Activated CD8-positive, alpha-beta T cell treated with anti-CD3 and anti-CD28 coated beads, Interleukin-2, amount 10 ng/mL, durations not matched to agents 7 days and 5 days (primary cell): ENCODE measurements at places on chromosomes 11 and 22. TPM values are rescaled to one million over a fixed set of nuclear protein-coding genes. Genes with fewer than 3 reads are reported as not detected.

DNA sequence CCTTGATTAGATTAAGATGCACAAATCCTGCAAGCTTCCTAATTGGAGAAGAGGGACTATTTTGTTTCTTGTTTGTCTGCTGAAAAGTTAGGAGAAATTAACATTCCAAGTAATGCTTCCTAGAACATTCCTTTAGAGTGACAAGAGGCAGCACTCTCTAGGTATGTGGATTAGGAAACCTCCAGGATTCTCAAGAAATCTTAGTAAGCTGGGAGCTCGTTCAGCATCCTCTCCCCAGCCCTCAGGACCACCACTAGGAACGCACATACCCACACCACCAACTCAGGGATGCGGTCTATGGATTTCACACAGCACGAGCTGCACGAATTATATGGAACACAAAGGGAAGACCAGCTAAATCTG lies 52.9 kb downstream of the NCAPD3 start:
- H3K36me3 ChIP-seq: peaks cover 76% of the 10 kb centered on the region
- H3K4me3 ChIP-seq: no peak overlapping the region
- H3K27me3 ChIP-seq: no peaks in the 10 kb centered on the region
- no peak for DNase-seq

DNA sequence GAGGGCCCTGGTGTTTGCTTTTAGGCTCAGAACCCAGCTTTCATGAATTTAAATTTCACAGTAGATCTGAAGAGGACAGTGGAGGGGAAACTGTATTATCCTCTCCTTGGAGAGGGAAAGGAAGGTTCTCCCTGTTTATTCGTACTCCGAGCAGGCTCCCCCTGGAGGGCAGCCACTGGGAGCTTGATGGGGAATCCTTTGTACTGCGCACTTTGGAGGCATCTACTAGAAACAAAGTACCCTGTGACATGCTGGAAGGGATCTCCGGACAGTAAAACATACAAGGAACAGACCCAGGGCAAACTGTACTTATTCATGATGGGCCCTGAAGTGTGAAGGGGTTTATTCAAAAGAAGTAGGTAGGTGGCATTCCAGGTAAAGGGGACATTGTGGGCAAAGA lies 27.2 kb downstream of the NAV2 start:
- no peak for DNase-seq
- no peaks in the 10 kb centered on the region for H3K36me3 ChIP-seq
- H3K27me3 ChIP-seq: peaks cover 9% of the 10 kb centered on the region

DNA sequence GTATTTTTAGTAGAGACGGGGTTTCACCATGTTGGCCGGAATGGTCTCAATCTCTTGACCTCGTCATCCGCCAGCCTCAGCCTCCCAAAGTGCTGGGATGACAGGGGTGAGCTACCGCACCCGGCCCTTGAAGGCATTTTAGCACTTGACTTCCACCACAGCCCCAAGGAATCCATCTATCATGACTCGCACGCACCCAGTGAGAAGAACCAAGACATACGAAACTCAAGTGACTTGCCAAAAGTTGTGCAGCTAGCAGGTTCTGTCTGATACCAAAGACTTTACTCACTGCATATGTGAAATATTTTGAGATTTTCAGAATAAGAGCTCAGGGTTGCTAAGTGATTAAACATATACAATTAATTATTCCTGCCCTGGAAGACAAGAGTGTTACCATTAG lies 21.0 kb downstream of the FLI1 start:
- H3K4me1 ChIP-seq: peaks cover 87% of the 10 kb centered on the region
- H3K27ac ChIP-seq: no peak overlapping the region
- no peak for DNase-seq
- no peaks in the 10 kb centered on the region for H3K27me3 ChIP-seq
- peaks cover 64% of the 10 kb centered on the region for H3K36me3 ChIP-seq
- H3K4me3 ChIP-seq: no peak overlapping the region

DNA sequence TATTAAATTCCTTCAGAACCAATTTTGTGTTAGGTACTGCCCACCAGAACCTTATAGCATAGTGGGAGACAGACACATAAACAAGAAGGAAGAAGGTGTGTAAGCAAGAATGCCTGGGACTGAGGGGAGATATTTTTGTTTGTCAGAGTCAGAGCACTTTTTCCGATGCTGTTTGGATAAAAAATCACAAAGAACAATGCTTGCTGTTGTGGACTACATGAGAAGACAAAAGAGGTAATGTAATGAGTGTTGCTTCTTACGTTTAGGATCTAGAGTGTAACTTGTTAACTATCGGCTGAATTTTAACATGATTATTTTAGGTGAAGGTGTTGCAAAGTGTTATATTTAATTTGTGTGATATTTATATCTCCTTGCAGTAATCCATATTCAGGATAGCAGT lies 84.9 kb downstream of the ATM start:
- no peak overlapping the region for H3K27ac ChIP-seq
- peaks cover 53% of the 10 kb centered on the region for H3K36me3 ChIP-seq
- H3K4me1 ChIP-seq: no peaks in the 10 kb centered on the region
- no peak overlapping the region for H3K4me3 ChIP-seq

The PRR33 gene
- not detected for total RNA-seq

DNA sequence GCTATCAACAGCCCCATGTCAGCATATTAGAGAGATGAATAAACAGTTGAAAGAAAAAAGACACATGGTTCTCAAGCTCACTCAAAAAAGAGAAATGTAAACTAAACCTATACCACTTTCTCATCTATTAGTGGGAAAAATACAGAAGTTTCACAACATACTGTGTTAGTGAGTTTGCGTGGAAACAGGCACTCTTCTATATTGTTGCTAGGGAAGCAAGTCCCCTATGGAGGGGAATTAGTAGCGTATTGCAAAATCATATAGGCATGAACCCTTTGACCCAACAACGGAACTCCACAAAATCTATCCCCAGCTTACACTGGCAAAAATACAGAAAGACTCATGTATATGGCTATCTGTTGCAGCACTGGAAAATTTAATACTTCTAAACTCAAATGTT lies 14.2 kb upstream of the RFPL2 start:
- no peak overlapping the region for H3K4me3 ChIP-seq
- DNase-seq: no peak
- H3K27me3 ChIP-seq: peaks cover 30% of the 10 kb centered on the region
- H3K36me3 ChIP-seq: no peaks in the 10 kb centered on the region
- no peak overlapping the region for H3K27ac ChIP-seq

DNA sequence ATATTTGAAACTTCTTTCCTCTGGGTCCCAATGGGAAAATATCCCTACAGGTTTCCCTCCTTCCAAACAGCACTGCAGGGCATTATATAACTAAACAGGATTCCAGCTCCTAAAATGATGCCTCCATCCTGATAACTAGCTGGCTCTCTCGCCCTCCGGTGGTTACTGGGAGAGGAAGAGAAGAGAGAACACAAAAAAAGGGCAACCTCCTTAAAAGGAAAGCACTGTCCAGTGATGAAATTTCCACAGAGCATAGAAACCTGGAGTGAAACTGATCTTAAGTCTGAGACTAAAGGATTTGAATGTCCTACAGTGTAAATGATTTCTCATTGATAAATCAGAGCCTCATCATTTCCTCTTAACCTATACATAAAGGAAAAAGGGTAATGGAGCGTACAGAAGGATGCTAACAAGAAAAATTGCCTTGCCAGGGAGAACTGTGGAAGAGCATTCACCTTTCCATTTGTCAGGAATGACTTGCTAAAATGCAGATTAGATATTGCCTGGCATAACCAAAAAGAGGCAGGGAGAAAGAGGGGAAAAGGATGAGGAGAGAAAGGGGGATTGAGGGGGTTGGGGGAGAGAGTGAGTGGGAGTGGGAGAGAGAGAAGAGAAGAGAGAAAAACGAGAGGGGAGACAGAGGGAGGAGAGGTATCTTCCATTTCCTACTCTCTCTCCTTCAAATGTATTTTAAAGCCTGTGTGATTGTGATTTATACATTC lies 121.3 kb downstream of the APOL5 start:
- H3K36me3 ChIP-seq: no peaks in the 10 kb centered on the region
- no peak overlapping the region for H3K4me3 ChIP-seq
- peak; percentile 22 for DNase-seq
- no peak overlapping the region for H3K27ac ChIP-seq

GRCh38 chr11:2787816-2788167 lies 88.0 kb upstream of the KCNQ1OT1 start:
- peaks cover 8% of the 10 kb centered on the region for H3K27me3 ChIP-seq
- no peak for DNase-seq
- H3K4me1 ChIP-seq: peaks cover 2% of the 10 kb centered on the region

DNA sequence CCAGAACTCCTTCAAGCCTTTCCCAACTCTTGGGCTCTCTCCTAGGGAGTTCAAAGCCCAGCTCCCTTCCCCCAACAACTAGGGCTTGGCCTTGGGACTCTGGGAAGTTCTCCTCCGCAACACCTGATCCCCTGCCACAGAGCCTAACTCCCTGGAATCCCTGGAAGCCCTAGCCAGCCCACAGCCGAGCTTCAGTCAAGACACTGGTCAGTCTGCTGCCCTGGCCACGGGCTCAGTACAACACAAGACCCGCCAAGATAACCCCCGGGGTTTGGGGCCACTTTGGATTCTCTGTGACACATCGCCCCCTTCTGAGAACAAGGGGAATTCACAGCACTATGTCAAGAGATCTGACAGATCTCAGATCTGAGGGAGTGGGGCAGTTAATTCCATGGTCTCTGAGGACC lies 58.3 kb downstream of the SLC22A12 start:
- no peaks in the 10 kb centered on the region for H3K36me3 ChIP-seq
- peak; percentile 37 for DNase-seq
- H3K27ac ChIP-seq: no peak overlapping the region
- H3K4me3 ChIP-seq: no peak overlapping the region
- no peaks in the 10 kb centered on the region for H3K4me1 ChIP-seq

- H3K4me1 ChIP-seq: no peaks in the 10 kb centered on the region
- DNase-seq: no peak
- no peak overlapping the region for H3K27ac ChIP-seq
- H3K4me3 ChIP-seq: no peak overlapping the region
These were observed 13.7 kb downstream of the ELF5 start for GRCh38 chr11:34499719-34500500.

The FOSL1 gene
- 3.8 TPM for total RNA-seq

- no peak for DNase-seq
- H3K4me1 ChIP-seq: peaks cover 5% of the 10 kb centered on the region
- H3K4me3 ChIP-seq: no peak overlapping the region
- peaks cover 29% of the 10 kb centered on the region for H3K27me3 ChIP-seq
These were observed 56.8 kb downstream of the C22orf31 start for GRCh38 chr22:29004647-29005371.

- H3K4me1 ChIP-seq: no peaks in the 10 kb centered on the region
- no peaks in the 10 kb centered on the region for H3K36me3 ChIP-seq
- H3K27ac ChIP-seq: no peak overlapping the region
These were observed 39.5 kb upstream of the CUL5 start for GRCh38 chr11:107969219-107969618.

DNA sequence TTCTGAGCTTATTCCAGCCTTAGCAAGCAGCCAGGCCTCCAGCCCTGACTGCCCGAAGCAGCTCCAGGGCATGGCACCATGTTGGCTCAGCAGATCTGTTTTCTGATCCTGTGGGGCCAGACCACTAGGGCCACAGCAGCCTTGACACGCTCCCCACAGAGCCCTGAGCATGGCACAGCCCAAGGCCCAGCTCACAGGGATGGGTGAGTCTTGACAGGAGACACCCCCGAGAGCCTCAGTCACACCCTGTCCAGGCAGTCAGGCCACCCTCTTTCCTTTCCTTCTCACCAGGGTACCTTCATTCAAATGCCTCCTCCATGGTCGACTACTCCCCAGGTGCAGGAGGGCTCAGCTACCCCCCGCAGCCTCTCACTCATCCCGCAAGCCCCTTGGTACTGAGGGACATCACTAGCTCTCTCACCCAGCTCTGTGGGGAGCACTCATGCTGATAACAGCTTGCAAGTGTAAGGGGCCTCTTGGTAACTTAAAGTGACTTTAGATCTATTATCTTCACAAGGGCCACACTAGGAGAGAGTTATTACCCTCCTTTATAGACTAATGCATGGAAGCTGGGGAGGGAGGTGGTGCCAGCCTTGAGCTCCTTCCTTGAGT lies 3.9 kb upstream of the CDC42BPG start:
- H3K27me3 ChIP-seq: no peaks in the 10 kb centered on the region
- H3K4me1 ChIP-seq: peaks cover 73% of the 10 kb centered on the region
- H3K27ac ChIP-seq: peak overlapping the region; percentile 76
- peaks cover 17% of the 10 kb centered on the region for H3K36me3 ChIP-seq
- H3K4me3 ChIP-seq: no peak overlapping the region
- DNase-seq: no peak

The MRGPRX3 gene
- not detected for total RNA-seq

The TMPRSS4 gene
- total RNA-seq: 0.50 TPM

DNA sequence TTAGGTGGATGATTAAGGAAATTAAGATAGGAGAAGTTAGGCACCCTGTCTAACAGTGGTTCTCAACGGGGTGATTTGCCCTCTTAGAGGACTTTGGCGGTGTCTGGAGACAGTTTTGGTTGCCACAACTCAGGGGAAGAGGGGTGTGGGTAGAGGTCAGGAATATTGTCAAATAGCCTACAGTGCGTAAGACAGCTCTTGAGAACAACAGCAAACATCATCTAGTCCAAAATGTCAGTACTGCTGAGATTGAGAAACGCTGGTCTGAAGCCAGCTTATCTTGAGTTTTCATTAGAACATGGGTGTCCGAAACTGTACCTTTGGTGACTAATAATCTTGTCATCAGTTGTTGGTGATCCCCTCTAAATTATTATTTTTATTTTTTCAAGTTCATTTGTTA lies 38.4 kb downstream of the CECR2 start:
- H3K36me3 ChIP-seq: no peaks in the 10 kb centered on the region
- H3K4me1 ChIP-seq: no peaks in the 10 kb centered on the region
- no peak overlapping the region for H3K4me3 ChIP-seq
- no peak overlapping the region for H3K27ac ChIP-seq
- no peak for DNase-seq

- H3K27ac ChIP-seq: no peak overlapping the region
- H3K4me3 ChIP-seq: no peak overlapping the region
- no peaks in the 10 kb centered on the region for H3K4me1 ChIP-seq
- no peaks in the 10 kb centered on the region for H3K27me3 ChIP-seq
These were observed 7.7 kb downstream of the E2F8 start for GRCh38 chr11:19232910-19233503.
